ENCODE measurements at places on chromosomes 7 and 10. TPM values are rescaled to one million over a fixed set of nuclear protein-coding genes. Genes with fewer than 3 reads are reported as not detected.

Gene FGFR2
- not detected for polyA plus RNA-seq

Gene MMP21
- not detected for polyA plus RNA-seq

Gene C10orf71
- polyA plus RNA-seq, result not detected

Gene SPACDR
- 0.43 TPM for polyA plus RNA-seq

GRCh38 chr7:130426564-130426963 is 14.3 kb downstream of the CEP41 start:
- no peak overlapping the region for H3K27ac ChIP-seq
- H3K4me3 ChIP-seq, result no peak overlapping the region
- no peaks in the 10 kb centered on the region for H3K27me3 ChIP-seq
- no peaks in the 10 kb centered on the region for H3K36me3 ChIP-seq

Gene PLAC9
- not detected for polyA plus RNA-seq

DNA sequence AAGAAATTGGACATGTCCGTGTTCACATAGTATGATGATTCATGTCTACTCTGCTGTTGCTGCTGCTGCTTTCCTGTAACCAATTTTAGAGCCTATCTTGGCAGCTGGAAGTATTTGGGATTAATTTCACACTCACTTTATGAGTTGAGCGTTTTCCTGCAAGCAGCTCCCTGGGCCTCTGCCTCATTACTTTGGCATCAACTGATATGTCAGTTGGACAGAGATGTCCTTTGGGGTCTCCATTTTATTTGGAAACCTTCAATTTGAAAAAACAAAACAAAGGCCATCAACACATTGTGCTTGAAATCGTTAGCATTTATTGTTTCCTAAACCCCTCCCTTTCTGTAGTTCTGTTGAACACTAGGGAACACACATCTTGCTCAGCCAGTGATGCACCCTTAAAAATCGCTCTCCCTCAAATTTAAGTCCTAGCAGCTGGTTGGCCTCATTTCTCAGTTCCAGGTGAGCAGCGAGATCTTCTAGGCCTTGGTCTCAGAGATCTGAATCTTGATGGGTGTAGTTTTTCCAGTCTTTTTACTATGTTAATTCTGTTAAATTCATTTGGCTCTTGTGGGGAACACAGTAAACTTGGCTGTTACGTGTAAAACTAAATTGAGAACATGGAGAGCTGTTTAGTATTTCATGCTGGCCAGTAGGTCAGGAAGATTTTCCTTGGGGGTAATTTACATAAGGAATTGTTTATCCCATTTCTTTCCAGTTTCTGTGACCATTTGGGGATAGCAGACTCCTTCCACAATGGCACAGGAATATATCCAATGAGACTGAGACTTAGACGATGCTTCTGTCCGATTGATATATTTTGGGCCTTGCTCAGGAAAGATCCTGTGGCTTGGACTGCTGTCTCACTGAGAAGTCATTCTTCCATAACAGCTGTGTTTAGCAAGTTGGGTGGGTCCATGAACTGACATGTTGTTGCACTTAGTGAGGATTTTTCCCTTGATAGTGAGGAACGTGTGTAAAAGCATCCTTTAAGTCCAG is 371.6 kb downstream of the BBS9 start:
- H3K36me3 ChIP-seq, result peaks cover 3% of the 10 kb centered on the region
- no peak for DNase-seq
- H3K27ac ChIP-seq, result no peak overlapping the region

- peaks cover 9% of the 10 kb centered on the region for H3K27me3 ChIP-seq
- DNase-seq, result peak; percentile 63
- H3K4me1 ChIP-seq, result no peaks in the 10 kb centered on the region
- H3K4me3 ChIP-seq, result no peak within 1 kb of the TSS
- H3K36me3 ChIP-seq, result no peaks in the 10 kb centered on the region
Observed at GRCh38 chr7:155069992-155070751, at the start of gene HTR5A. Gene HTR5A, plus strand, starts transcription at chr7:155070324. Its CDS starts 576 bp downstream, at chr7:155070900.

- H3K27me3 ChIP-seq, result peaks cover 8% of the 10 kb centered on the region
- H3K4me1 ChIP-seq, result no peaks in the 10 kb centered on the region
- H3K27ac ChIP-seq, result no peak overlapping the region
- no peak overlapping the region for H3K4me3 ChIP-seq
- no peaks in the 10 kb centered on the region for H3K36me3 ChIP-seq
- no peak for DNase-seq
Observed at GRCh38 chr7:111662386-111662785, 100.1 kb upstream of the IMMP2L start.

GRCh38 chr10:107706096-107706725 is 541.7 kb upstream of the SORCS1 start:
- DNase-seq, result no peak
- no peak overlapping the region for H3K4me3 ChIP-seq
- H3K36me3 ChIP-seq, result no peaks in the 10 kb centered on the region
- H3K27me3 ChIP-seq, result no peaks in the 10 kb centered on the region
- no peak overlapping the region for H3K27ac ChIP-seq
- H3K4me1 ChIP-seq, result no peaks in the 10 kb centered on the region

Gene ADD3
- 447 TPM for polyA plus RNA-seq

DNA sequence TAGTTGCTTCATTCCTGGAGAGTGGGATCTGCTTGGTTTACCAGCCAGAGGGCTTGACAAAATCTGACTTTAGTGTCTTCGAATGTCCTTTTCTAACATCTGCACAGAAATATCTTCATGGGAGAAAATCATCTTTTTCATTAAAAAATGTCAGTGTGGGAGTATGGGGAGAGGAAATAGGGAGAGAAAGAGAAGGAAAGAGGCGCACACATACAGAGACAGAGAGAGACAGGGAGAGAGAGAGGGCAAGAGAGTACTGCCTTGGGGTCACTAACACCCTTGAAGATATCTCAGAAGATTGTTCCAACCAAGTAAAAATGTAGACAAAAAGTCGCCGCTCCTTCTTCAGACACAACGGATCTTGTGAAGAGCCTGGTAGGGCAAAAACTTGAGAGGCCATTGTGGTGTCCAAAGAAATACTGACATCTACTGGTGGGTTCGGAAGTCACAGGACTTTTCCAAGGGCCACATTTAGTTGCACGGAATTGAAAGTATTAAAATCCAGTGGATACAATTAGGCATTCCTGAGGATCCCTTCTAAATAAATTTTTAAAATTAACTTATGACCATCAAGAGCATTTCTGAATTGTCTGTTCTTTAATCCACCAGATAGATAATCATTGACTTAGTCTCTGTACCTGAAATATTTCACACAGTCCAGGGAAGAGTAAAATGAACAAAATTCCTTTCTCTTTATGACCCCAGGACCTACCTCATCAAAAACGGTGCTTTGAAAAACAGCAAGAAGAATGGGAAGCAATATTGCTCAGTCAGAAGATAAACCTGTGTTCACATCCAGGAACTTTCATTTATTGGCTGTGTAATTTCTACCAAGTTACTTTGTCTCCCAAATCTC is 29.7 kb downstream of the VIM start:
- peak overlapping the region; percentile 13 for H3K27ac ChIP-seq
- H3K36me3 ChIP-seq, result no peaks in the 10 kb centered on the region
- peaks cover 8% of the 10 kb centered on the region for H3K4me1 ChIP-seq
- no peaks in the 10 kb centered on the region for H3K27me3 ChIP-seq

Gene OR2A7
- polyA plus RNA-seq, result not detected

All from immature natural killer cell (primary cell).